ENCODE measurements at places on chromosomes 3 and 15.

DNA sequence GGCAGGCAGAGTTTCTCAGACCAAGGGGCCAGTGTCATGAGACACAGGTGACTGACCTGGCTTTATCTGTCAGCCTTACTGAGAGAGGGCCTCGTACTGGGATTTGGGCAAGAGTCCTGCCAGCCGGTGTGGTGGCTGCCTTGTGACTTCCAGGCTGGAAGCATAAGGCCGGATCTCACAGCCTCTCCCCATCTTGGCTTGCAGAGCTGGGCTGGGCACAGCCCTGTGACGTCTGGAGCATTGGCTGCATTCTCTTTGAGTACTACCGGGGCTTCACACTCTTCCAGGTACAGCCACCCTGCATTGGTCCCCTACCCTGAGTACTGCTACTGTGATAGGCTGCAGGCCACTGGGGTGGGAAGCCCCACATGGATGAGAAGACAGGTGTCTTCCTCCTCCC is 12.1 kb downstream of the CLK3 start:
- no peak for DNase-seq

GRCh38 chr15:55917881-55918296 is 75.5 kb downstream of the NEDD4 start:
- no peak for DNase-seq

DNA sequence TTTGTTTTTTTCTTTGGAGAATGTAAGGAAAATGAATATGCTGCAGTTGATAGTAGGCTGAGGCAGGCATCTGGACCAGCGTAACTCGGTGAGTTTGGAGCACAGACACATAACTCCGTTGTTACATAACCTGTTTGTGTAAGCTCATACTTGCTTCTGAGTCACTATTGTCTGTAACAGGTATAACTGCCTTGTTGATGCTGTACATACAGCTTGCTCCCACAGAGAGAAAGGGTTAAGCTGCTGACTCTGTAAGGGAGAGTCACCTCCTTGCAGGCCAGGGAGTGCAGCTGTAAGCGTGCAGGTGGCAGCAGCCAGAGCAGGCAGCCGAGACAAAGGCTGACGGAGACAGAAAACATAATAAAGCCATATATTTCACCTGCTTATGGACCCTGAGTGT is 20.4 kb downstream of the RETNLB start:
- no peak for DNase-seq

GRCh38 chr3:127208483-127209100 is 15.7 kb downstream of the PRR23E start:
- no peak for DNase-seq

Measured in CD4-positive, alpha-beta T cell treated with Interferon gamma for 1 hour (primary cell).